ENCODE measurements at places on chromosomes 1 and 21. TPM values are rescaled to one million over a fixed set of nuclear protein-coding genes. Genes with fewer than 3 reads are reported as not detected.

GRCh38 chr1:228048659-228049298, 33.7 kb upstream of the ARF1 start:
- DNase-seq = no peak
- no peaks in the 10 kb centered on the region for H3K36me3 ChIP-seq
- H3K27me3 ChIP-seq = no peaks in the 10 kb centered on the region
- H3K27ac ChIP-seq = no peak overlapping the region
- H3K4me1 ChIP-seq = no peaks in the 10 kb centered on the region
- no peak overlapping the region for H3K4me3 ChIP-seq

DNA sequence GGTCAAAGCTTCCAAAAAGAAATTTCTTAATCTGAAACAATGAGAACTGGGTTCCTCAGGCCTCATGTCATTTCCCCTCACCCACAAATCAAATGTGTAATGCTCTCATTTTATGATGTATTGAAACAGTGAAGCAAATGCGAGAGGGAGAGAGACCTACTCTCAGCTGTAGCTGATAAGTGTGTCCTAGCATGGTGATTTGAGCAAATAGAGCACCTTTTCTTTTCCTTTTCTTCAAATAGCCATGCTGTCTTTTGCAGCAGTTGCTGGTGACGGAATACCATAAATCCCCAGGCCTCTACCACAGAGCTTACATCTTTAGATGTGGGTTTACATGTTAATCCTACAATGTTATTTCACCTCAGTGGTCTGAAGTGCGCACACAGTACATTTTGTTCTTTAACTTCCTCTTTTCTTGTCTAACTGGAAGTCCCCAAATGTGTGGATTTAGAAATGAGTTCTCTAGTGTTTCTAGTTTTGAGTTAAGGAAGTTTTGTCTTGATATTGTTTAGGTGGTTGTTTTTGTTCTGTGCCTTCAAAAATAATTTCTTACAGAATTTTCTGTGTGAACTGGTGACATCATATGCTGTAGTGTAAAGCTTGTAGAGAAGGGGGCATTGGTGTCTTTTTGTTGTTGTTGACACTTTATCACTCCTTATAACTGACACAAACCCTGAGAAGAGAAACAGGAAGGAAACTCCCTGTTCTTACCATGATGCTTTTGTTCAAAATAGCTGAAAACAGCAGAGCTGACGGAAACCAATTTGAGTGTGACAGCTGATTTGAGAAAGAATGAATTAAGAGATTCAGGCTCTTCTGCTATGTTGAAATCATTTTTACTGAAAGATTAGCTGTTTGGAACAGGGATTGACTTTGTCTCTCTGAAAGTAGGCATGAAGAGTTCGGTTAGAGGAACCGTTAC, 12.2 kb downstream of the SMAP2 start:
- no peaks in the 10 kb centered on the region for H3K36me3 ChIP-seq
- DNase-seq = no peak
- H3K27me3 ChIP-seq = no peaks in the 10 kb centered on the region
- no peak overlapping the region for H3K27ac ChIP-seq
- H3K4me3 ChIP-seq = no peak overlapping the region
- no peaks in the 10 kb centered on the region for H3K4me1 ChIP-seq

DNA sequence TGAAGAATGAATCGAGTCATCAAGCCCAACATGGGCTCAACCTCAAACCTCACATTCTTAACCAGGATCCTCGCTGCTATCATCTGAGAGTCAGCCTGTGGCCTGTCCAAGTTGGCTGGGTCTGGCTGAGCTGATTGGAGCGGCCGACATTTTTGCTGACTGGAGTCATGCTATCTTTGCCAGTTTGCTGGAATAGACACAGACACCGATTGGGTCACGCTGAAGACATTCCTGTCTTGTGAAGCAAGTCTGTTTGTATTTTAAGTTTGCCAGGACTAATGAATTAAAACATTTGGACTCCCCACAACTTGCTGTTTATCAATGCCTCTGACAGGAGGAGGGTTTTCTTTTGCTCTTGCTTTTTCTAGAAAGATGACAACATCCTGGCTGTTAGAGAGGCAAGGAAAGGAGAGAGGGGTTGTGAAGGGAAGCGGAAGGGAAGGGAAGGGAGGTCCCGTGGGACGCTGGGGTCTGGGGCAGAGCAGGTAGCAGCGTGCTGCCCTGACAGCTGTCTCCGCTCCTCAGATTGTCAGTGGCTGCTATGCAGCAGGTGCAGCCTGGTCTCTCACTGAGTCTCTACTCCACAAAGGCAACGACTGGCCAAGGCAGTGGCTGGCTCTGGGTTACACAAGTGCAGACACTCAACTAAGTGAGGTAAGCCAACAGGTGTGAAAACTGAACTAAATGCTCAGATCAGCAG, at the start of gene MAP3K7CL:
Gene MAP3K7CL, plus strand, starts transcription at position 375 of the 700 bp plus-strand sequence. CDS start 2,701 bp downstream, outside the sequence.
- H3K27ac ChIP-seq = no peak within 1 kb of the TSS
- no peak within 1 kb of the TSS for H3K4me3 ChIP-seq
- no peaks in the 10 kb centered on the region for H3K27me3 ChIP-seq
- H3K36me3 ChIP-seq = no peaks in the 10 kb centered on the region
- DNase-seq = no peak

DNA sequence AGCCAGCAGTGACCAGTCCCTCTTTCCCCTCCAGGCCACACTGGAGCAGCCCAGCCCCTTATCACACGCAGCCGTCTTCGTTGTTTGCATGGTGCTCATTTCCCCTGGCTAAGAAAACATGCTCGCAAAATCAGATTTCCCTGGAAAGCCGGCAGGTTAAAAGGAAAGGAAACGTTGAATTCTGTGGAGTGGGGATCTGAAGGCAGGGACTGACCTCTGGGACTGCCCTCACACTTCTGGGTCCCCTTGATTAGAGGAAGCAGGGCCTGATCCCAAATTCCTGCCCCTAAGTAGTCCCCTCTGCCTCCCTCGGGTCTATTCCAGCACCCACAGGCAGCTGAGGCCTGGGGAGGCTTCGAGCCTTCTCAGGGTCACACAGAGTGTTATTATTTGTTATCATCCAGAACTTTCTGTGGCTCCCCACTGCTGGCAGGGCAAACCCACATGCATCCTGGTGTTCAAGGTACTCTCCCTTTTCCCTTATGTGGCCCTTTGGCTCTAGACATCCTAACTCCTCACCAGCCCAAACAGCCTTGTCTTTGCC, 125.2 kb upstream of the ZBTB40 start:
- H3K4me1 ChIP-seq = no peaks in the 10 kb centered on the region
- no peak overlapping the region for H3K27ac ChIP-seq
- no peak for DNase-seq
- no peaks in the 10 kb centered on the region for H3K36me3 ChIP-seq

- H3K4me3 ChIP-seq = no peak overlapping the region
- no peak overlapping the region for H3K27ac ChIP-seq
- no peak for DNase-seq
- H3K36me3 ChIP-seq = no peaks in the 10 kb centered on the region
Observed at GRCh38 chr1:77394166-77394565, 112.3 kb downstream of the AK5 start.

- H3K4me1 ChIP-seq = no peaks in the 10 kb centered on the region
- no peak for DNase-seq
- H3K27ac ChIP-seq = no peak overlapping the region
Observed at GRCh38 chr1:77063118-77063517, 156.1 kb downstream of the PIGK start.

GRCh38 chr1:173422456-173422976, 54.6 kb upstream of the PRDX6 start:
- H3K27me3 ChIP-seq = no peaks in the 10 kb centered on the region
- H3K4me3 ChIP-seq = no peak overlapping the region
- no peak for DNase-seq
- H3K36me3 ChIP-seq = no peaks in the 10 kb centered on the region
- H3K27ac ChIP-seq = no peak overlapping the region

- no peak for DNase-seq
- no peak overlapping the region for H3K4me3 ChIP-seq
- no peaks in the 10 kb centered on the region for H3K36me3 ChIP-seq
- H3K4me1 ChIP-seq = peaks cover 11% of the 10 kb centered on the region
- no peak overlapping the region for H3K27ac ChIP-seq
Observed at GRCh38 chr1:115112496-115113375, 23.4 kb upstream of the TSPAN2 start.

DNA sequence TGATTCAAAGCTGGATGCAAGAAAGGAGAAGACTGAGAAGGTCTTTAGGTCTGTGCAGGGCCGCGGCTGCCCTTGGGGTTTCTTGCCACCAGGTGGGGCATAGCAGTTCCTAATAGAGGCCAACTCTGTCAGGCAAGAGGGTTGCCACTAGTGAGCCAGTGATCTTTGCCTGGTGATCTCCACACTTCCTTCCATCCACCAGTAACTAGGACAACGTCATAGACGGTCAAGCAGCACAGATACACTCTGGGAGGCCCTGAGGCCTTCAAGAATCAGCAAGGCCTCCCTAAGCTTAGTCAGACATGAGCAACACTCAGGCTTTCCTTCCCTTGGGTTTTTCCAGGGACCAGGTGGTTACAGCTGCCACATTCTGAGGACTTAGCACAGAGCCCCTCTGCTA, 32.9 kb upstream of the ATP2B4 start:
- H3K4me1 ChIP-seq = no peaks in the 10 kb centered on the region
- H3K27me3 ChIP-seq = no peaks in the 10 kb centered on the region
- H3K4me3 ChIP-seq = no peak overlapping the region

DNA sequence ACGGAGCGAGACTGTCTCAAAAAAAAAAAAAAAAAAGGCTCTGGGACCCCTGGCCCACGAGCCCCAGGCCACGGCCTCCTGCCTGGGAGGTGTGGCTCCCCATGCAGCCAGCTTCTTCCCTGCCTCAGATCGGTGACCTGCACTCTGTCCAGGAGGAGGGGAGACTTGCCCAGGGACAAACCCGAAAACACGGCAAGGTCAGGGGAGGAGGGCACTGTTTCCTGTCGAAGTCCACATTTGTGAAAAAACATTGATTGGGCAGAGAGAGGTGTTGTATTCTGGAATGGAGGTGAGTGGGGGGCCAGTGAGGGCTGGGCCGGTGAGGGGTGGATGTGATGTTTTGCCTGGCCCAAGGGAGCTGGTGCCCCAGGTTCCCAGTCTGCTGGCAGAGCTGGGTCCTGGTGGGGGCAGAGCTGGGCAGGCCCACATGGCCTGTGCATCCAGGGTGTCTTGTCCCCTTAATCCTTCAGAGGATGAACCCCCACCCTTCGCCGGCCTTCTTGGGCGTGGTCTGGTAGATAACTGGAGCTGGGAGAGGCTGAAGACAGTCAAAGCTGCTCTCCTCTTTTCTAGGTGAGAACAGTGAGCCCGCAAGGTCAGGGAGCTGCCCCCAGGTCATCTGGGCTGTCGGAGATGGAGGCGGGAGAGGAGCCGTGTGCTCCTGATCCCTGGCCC, 12.4 kb upstream of the FAAP20 start:
- no peaks in the 10 kb centered on the region for H3K27me3 ChIP-seq
- no peaks in the 10 kb centered on the region for H3K36me3 ChIP-seq
- no peak overlapping the region for H3K4me3 ChIP-seq

DNA sequence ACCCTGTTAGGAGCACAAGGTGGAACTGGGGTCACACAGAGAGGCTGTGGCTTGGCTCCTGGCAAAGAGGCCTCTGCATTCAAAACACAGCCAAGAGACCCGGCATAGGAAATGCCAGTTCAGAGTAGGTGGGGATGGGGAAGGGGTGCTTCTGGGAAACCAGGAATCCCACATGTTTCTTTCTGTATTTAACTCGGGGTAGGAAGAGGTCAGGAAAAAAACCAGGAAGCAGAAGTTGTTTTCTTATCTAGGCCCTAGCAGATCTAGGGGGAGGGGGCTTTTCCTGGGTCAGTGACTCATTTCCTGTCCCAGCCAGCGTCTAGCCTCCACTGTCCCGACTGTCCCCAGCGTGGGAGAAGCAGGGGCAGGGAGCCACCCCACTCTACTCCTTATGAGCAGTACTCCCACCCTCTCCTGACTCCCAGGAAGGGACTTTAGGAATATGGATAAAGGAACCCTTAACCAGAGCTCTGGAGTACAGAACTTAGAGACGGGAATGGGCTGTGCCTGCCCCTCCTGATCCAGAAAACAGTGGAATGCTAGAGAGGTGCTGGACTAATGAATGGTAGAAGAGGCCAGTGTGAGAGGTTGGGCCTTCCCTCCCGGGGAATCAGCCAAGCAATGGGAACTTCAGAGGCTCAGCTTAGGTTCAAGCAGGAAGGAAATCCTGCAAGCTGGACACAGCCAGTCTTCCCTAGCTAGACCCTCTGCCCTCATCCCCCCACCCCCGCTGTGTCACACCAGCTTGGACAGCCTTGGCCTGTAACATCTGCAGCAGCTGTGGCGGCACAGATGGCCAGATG, 5.7 kb downstream of the FHL3 start:
- H3K36me3 ChIP-seq = no peaks in the 10 kb centered on the region
- H3K4me3 ChIP-seq = no peak overlapping the region
- no peak for DNase-seq
- H3K27me3 ChIP-seq = no peaks in the 10 kb centered on the region

GRCh38 chr1:165871311-165872067, 44.1 kb downstream of the UCK2 start:
- H3K4me1 ChIP-seq = 0 out of 2 replicates have a peak, but pooled peaks cover 8% of the 10 kb centered on the region
- no peak overlapping the region for H3K4me3 ChIP-seq
- H3K27ac ChIP-seq = no peak overlapping the region
- no peaks in the 10 kb centered on the region for H3K27me3 ChIP-seq
- peak; percentile 32 for DNase-seq
- H3K36me3 ChIP-seq = no peaks in the 10 kb centered on the region

- no peak overlapping the region for H3K4me3 ChIP-seq
- no peaks in the 10 kb centered on the region for H3K36me3 ChIP-seq
- no peaks in the 10 kb centered on the region for H3K27me3 ChIP-seq
- peak; percentile 48 for DNase-seq
Observed at GRCh38 chr1:220113136-220113695, 19.3 kb downstream of the IARS2 start.

DNA sequence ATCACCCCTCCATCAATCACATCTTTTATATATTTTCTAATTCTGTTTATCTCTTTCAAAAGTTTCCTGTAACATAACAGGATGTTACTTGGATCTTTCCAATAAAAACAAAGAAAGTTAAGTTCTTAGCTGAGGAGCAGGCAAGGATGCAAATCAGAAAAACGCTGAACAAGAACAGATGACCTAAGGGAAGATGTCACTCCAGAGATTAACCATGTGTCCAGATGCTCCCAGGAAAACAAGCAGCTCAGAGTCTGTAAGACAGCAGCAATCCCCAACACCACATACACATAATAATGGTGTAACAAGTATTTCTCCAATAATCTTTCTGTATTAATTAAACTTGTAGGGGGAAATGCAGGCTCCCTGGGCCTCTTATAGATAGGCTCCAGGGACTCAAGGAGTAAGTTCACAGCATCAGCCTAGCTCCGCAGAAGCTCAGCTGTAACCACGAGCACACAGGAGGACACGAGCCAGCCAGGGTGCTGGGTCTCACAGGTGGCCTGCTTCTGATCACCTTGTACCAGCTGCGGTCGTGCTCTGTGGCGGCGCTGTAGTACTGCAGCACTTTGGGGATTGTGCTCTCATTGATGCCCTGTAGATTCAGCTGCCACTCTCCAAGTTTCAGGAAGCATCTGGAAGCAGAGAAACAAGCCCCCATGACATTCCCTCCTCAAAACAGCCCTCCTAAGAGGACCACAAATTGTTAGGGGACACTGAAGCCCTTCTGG, 33.1 kb upstream of the EXOSC10 start:
- H3K4me3 ChIP-seq = no peak overlapping the region
- peaks cover under 1% of the 10 kb centered on the region for H3K36me3 ChIP-seq
- no peak for DNase-seq
- no peaks in the 10 kb centered on the region for H3K27me3 ChIP-seq
- H3K4me1 ChIP-seq = no peaks in the 10 kb centered on the region

BEST4 gene
- not detected for total RNA-seq

TNFRSF4 gene
- total RNA-seq = not detected

ACTRT2 gene
- not detected for total RNA-seq

CA14 gene
- not detected for total RNA-seq

RNF186 gene
- not detected for total RNA-seq

DDAH1 gene
- 87.9 TPM for total RNA-seq

CSF3R gene
- total RNA-seq = 1.3 TPM

IL22RA1 gene
- 2.5 TPM for total RNA-seq

BCAS2 gene
- 29.8 TPM for total RNA-seq

All from Caco-2 (cell line).